HFFc6 (cell line): ENCODE measurements at places on chromosomes 2 and 18.

DNA sequence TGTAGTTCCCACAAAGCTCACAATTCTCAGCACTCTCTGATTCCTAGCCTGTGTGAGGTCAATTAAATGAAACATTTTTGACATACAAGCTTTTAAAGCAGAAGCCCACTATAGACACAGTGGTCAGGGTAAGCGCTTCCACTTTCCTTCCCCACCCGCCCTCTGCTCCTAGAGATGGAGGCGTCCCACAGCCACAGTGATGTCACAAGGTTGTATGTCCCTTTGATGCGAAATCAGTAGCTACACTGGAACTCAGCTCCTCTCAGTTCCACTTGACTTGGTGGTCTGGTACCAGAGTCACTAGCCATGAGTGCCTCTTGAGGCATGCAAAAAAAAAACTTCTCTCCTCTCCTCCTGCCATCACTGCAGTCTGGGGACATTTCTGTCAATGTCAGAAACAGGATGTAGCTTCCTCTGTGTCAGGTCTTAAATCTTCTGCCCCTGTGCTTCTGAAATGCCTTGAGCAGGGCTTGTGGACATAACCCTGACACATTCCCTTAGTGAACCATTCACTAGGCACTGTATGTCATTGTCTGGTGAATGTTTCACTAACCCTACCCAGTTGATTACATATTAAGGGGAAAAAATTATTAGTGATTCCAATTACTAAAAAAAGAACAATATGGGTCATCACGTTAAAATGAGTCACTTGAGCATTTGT lies 7.8 kb downstream of the SULT1C4 start:
- DNase-seq, result no peak

DNA sequence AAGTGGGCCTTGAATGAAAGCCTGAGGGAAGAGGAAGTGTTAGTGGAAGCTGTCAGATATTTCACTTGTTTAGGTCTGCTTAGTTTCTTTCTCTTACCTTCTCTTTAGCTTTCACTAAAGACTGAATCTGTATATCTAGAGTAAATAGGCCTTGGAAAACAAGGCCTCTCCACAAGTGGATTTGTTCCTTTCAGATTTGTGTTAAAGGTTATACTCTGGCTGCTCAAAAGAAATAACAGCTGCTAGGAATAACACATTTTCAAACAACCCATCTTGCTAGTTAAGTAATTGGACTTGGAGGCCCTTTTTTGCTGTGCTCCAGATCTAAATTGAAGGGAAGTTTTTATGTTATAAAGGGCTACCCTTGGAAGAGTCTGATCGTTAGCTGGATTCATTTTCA lies 236.3 kb downstream of the KIAA1328 start:
- DNase-seq, result no peak

- DNase-seq, result no peak
Measured at GRCh38 chr2:129733041-129733440, 246.4 kb upstream of the RAB6C start.

GRCh38 chr2:29423061-29423666 lies 307.9 kb downstream of the CLIP4 start:
- DNase-seq, result no peak

GRCh38 chr18:70292628-70293027 lies 3.8 kb downstream of the SOCS6 start:
- no peak for DNase-seq

GRCh38 chr18:21110713-21111345 lies 784 bp downstream of the ROCK1 start:
- DNase-seq, result no peak

- no peak for DNase-seq
Measured at GRCh38 chr18:72122103-72122502, 422.0 kb downstream of the CBLN2 start.

- DNase-seq, result peak; percentile 11
Measured at GRCh38 chr18:58541146-58541788, 87.6 kb downstream of the ALPK2 start.

GRCh38 chr2:234308073-234308812 lies 188.6 kb downstream of the ARL4C start:
- no peak for DNase-seq

GRCh38 chr2:16334366-16334765 lies 331.3 kb downstream of the CYRIA start:
- DNase-seq, result no peak

- DNase-seq, result peak; percentile 31
Measured at GRCh38 chr2:60641811-60642788, 88.6 kb upstream of the BCL11A start.

- DNase-seq, result no peak
Measured at GRCh38 chr18:70496353-70497294, 207.8 kb downstream of the SOCS6 start.

GRCh38 chr2:202822411-202822810 lies 49.2 kb downstream of the ICA1L start:
- no peak for DNase-seq

DNA sequence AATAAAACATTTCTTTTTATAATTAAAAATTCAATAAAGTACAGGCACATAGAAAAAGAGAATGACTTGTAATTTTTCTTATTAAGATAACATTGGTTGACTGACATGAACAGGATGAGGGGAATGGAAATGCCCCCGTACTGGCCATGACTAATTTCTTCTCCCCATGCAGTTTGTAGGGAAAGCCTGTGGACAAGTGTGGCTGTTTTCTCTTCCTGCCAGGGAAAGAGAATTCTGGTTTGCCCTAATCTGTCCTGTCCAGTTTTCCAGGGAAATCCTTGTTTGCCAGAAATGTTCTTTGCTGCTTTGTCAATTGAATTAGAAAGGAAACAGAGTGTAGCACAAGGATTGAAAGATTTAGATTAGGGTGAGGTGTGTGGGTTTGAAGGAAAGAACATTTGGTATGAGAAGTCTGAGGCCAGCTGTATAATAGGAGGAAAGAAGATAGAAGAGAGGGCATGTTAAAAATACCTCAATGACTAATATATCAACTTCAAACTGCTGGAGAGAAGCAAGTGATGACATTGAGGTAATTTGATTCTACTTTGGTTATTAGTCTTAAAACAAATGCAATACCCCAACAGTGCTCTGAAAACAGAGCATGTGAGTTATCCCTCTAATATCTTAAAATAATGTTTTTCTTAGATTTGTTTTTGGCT lies 593.9 kb upstream of the ZNF804A start:
- DNase-seq, result no peak

- DNase-seq, result no peak
Measured at GRCh38 chr18:14961991-14962390, 214.0 kb downstream of the ANKRD30B start.

DNA sequence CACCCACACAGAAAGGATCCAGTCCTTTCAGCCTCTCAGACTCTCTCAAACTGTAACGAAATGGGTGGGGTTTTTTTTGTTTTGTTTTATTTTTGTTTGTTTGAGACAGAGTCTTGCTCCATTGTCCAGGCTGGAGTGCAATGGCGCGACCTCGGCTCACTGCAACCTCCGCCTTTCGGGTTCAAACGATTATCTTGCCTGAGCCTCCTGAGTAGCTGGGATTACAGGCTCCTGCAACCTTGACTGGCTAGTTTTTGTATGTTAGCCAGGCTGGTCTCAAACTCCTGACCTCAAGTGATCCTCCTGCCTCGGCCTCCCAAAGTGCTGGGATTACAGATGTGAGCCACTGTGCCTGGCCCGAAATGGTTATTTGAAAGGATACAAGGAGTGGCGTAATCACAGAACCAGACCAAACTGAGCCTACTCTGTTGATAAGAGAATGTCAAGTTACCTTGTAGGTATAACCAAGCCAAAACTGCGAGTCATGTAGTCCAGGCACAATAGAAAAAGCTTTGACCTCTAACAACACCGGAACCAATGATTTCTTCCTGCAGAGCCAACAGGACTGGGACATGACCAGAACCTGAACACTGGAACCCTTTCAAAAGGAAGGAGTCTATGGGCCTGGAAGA lies 72.5 kb downstream of the NCAPH start:
- DNase-seq, result no peak

DNA sequence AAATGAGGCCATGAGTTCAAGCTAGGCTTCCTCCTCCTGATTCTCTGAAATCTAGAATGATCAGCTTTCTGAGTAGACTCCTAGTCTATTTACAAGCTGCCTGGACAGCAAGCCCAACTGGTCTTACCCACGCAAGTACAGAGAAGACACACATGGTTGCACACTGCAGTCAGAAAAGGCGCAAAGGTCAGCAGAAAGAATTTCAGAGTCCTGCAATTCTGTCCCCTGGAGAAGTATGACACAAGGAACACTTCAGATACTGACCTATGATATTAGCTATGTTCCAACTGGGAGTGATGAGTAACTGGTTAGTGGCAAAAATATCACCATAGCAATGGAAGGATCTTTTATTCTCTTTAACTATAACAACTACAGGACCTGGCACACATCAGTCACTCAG lies 336.1 kb upstream of the PKDCC start:
- DNase-seq, result peak; percentile 1

GRCh38 chr2:181462033-181462432 lies 4.8 kb downstream of the ITGA4 start:
- DNase-seq, result no peak

DNA sequence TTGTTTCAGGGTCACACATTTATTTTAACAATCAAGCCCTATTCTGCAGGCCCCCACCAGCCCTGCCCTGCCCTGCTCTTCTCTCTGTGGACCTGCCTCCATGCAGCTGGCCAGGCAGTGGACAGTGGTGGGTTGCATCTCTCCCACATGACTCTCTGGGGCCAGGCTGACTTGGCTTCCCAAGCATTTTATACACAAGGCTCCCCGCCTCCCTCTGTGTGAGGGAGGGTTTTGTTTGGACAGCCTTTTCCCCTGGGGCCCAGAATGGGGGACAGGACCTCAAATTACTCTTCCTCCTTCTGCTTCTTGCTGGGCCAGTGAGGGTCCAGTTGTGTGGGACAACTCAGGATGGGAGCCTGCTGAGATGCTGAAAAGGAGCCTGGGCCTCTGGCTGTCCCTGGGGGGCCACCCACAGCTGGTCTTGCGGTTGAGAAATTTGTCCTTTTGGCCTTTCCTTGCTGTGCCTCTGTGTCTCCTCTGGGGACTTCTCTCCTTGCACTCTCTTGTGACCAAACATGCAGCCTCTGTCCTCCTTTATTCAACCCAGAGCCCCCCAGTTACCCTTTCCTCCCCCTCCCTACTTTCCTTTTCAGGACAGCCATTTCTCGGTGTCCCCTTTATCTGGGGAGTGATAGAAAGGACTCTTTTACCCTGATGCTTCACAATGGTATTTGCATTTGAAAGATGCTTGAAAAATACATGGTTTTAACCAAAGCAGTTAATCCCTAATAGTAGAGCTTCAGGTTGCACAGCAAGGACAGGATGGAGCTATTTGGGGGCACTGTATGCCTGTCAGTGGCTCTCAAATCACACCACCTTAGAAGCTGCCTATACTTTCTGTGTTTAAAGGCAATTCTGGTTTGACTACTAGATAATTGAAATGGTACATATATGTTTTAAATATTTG lies 151.1 kb downstream of the FHOD3 start:
- no peak for DNase-seq

- DNase-seq, result no peak
Measured at GRCh38 chr2:46236876-46237859, 60.0 kb upstream of the EPAS1 start.

DNA sequence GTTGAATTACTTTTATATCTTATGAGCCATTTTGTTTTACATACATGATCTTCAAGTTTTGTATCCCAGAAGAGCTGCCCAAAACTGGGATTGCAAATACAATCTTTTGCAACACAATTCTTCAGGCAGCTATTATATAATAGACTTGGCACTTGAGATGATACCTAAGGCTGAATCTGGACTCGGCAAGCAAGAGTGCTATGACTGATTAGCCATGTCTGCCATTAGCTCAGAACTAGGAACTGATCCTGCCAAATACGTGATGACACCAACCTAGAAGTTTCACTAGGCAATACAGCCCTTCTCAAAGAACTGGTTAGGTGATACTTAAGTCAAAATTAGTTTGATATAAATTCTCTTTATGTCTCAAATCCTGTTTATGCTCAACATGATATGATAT lies 619.6 kb downstream of the CPS1 start:
- no peak for DNase-seq

GRCh38 chr18:31581498-31582197 lies 10.0 kb upstream of the TTR start:
- no peak for DNase-seq

DNA sequence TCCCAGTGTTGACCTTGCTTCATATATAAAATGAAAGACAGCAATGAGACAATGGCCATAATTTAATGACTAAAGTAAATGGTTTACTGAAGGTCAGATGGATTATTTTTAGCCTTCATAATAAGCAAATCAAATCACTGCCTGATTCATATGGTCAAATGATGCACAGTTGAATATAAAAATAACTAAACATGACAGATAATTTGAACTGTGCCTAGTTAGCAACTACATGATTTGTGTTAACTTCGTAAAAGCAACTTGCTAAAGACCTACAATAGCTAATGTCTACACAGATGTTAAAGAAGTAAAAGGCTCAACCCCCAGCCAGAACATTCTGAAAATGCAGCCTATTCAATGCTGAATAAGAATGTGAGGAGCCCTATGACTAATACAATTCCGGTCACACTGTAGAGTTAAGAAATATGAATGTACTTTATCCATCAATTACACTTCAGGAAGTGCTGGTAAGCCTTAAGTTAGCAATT lies 590.8 kb upstream of the CDH2 start:
- peak; percentile 58 for DNase-seq
